Activated B cell treated with CpG ODN at 0.5 μM for 24 hours (primary cell): ENCODE measurements at places on chromosomes 3 and 15. TPM values are rescaled to one million over a fixed set of nuclear protein-coding genes. Genes with fewer than 3 reads are reported as not detected.

GRCh38 chr15:90881181-90881977, 2.9 kb upstream of the FES start:
- no peak for DNase-seq

EEF1AKMT4 gene
- total RNA-seq, result 1.9 and 2.9 TPM in 2 replicates

GRCh38 chr3:8903191-8903590, 60.1 kb downstream of the RAD18 start:
- DNase-seq, result no peak

SLC22A13 gene
- total RNA-seq, result 0.20 and 0.51 TPM in 2 replicates

DNA sequence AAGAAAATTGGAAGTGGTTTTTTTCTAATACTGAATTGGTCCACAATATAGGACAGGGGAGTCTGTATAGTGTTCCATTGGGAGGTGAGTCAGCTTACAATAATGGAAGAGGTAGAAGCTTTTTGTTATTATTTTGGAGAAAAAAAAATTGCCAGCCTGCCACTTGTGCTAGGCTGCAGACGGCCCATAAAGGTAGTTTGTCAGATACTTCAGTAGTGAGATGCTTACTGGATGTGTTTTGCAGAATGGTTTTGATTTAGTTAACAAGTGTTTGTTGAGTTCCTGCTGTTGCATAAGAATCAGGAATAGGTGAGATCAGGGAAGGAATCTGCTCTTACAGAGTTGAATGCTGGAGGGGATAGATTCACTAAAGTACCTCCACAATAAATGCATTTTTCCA, 1.0 kb downstream of the DTWD1 start:
- no peak for DNase-seq

FEZF2 gene
- total RNA-seq, result not detected in 2 replicates

DNA sequence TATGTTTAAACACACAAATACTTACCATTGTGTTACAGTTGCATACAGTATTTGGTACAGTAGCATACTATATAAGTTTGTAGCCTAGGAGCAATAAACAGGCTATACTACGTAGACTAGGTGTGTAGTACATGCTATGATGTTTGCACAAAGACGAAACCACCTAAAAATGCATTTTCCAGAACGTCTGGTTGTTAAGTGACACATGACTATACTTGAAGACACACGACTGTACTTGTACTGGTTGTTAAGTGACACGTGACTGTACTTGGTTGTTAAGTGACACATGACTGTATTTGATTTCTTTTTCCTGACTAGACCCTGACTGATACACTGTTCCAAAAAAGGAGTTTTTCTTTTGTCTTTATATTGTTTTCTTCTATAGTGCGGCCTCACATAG, 34.1 kb downstream of the RAB8B start:
- DNase-seq, result no peak

DNA sequence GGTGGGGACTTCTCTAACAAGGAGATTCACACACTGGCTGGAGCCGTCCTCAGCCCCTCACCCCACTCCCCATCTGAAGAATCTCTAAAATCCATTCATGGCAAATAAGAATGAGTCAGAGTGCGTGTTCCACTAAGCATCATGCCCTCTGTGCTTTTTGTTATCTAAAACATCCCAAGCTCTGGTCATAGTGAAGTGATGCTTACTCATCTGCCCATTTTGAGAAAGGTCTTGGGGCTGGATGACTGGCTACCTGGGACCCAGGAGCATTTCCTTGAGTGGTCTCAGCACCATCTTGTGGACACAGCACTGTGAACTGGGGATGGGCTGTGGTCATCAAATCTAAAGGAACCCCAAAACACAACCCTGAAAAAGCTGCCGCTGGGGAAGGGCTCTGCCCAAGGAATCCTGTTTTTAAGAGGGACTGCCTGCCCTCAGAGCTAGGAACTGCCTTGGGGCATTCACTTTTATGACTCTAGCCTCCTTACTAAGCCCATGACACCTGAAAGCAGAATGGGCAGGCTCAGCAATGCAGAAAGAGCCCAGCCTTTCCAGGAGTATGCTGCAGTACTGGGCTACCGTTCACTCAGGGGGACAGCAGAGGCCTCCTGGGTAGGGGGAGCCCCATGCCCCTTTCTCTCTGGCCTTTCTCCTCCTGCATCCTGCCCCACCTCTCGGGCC, 53.5 kb downstream of the ZBTB38 start:
- no peak for DNase-seq

SLC2A2 gene
- not detected in 2 replicates for total RNA-seq

DNA sequence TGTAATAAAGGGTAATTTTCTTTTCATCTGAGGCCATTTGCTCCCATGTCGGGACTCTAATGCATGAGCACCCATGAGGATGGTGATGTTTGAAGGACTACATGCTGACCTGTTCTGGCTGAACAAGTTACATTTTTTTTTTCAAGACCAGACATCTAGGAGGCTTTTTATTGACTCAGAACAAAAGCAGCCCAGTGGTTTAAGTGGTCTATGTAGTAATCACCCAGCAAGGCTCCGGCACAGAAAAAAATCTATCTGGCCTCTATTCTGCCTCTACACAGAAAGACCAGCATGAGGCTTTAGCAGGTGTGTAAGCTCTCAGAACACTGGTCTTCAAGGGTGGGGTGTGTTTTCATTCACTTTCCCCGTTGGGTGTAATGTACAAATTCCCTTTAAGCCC, 95.1 kb upstream of the ZBED2 start:
- no peak for DNase-seq

- no peak for DNase-seq
These were observed 7.3 kb upstream of the TNFSF10 start for GRCh38 chr3:172530566-172530965.

TMC3 gene
- total RNA-seq, result not detected in 2 replicates

WWTR1 gene
- 0.66 and 0.73 TPM in 2 replicates for total RNA-seq

GRCh38 chr3:61926923-61927322, 365.6 kb downstream of the PTPRG start:
- DNase-seq, result no peak

GRCh38 chr3:140100479-140100878, 165.5 kb downstream of the CLSTN2 start:
- DNase-seq, result no peak

AQP9 gene
- total RNA-seq, result 0.10 TPM in 1 of 2 replicates, not detected in the other
